ENCODE measurements at places on chromosomes 4 and X.

- no peak for DNase-seq
These were observed 121.8 kb downstream of the SPCS3 start for GRCh38 chr4:176441594-176441993.

DNA sequence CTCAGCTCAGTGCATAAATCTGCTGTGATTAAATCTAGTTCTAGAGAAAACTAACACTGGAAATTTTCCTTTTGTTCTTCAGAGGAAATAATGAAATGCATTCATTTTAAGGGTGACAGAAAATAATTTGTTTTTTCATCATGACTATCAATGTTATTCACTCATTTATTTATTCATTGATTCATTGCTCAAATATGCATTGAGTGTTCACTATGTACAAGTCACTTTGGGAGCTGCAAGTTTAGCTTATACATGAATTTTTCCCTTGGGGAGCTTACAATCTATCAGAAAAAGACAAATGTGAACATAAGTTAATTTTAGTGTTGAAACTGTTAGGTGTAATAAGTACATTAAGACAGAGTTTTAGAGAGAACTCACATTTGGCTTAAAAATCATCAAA, 897.8 kb downstream of the CENPC start:
- DNase-seq, result no peak

GRCh38 chr4:98314791-98315565, 53.8 kb downstream of the RAP1GDS1 start:
- no peak for DNase-seq

- DNase-seq, result no peak
These were observed 115.7 kb upstream of the FAT1 start for GRCh38 chr4:186839122-186840037.

DNA sequence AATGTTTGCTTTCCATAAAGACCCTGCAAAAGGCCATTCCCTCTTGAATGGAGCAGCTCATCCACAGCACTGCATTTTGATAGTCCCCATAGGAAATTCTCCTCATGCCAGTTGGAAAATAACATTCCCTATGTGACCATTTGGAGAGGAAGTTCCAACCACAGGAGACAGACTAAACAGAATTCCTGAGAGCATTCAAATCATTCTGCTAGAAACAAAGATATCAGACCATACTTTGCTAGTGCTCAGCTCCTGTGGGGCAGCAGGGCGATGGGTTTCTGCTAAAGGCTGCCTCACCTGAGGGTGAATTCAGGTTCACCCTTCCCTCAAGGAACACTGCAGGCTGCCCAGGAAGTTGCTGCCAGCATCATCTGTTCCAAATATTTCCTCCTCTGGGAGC, 58.8 kb downstream of the LNX1 start:
- DNase-seq, result no peak

DNA sequence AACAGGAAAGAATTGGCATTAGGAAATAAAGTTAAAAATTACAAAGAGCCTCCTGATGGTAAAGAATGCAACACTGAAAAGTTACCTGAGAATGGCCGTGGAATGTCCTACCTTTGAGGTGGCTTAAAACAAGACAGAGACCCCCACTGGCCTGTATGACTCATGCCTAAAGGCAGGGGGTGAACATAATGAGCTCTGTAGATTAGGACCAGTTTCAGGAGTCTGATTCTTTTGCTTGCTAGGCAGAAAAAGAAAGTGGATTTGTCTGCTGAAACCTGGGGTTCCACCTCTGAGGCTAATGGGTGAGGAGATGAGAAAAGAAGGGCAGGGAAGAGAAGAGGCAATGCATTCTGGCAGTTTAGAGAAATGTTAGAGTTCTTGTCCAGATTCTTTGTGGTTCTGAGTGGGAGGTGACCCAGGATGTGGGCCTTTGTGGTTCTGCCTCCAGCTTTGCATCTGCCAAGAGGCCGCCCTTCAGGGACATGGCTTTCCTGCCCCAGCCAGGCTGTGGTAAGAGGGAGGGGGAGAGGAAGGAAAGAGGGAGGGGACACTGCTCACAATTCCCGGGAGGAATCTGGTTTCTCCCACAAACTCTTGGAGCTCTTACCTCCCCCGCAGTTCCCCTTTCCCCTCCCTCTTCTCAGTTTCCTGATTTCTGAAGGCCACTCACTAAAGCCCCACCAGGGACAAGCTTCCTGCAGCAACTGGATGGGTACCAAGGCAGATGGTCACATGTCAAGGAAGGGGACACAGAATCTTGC, 109.6 kb downstream of the EFNB1 start:
- DNase-seq, result no peak

DNA sequence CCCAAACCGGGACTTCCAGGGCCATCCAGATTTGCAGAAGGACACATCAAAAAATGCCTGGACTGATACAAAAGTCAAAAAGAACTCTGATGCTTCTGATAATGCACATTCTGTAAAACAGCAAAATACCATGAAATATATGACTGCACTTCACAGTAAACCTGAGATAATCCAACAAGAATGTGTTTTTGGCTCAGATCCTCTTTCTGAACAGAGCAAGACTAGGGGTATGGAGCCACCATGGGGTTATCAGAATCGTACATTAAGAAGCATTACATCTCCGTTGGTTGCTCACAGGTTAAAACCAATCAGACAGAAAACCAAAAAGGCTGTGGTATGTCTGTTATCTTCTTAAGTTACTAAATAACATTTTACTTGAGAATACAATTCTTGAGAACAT, 9.2 kb downstream of the PLK4 start:
- DNase-seq, result no peak

DNA sequence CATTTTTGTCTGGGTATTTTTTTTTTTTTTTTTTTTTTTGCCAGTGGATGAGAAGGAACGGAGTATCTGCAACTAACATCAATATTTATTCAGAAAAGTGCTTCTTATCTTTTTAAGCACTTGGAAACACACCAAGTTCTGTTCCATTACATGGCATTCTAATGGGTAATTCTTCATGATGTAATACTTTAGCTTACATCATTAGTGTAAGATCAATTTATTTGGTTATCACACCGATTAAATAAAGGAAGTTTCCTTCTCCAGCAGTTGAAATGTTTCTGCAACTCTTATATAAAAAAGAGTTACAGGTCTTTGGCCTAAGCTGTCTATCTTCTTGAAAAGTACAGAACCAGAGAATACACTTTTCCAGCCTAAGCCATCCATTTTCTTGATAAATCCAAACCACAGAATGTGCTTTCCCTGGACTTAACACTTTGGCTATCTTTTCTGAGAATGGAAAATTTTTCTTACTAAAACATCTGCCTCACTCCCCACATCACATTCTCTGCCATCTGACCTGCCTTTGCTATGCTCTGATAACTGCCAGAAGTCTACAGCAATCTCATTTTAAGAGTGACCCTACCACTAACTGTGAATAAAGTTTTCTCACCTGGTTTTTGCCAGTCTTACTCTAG, 191.9 kb upstream of the MAB21L2 start:
- no peak for DNase-seq

DNA sequence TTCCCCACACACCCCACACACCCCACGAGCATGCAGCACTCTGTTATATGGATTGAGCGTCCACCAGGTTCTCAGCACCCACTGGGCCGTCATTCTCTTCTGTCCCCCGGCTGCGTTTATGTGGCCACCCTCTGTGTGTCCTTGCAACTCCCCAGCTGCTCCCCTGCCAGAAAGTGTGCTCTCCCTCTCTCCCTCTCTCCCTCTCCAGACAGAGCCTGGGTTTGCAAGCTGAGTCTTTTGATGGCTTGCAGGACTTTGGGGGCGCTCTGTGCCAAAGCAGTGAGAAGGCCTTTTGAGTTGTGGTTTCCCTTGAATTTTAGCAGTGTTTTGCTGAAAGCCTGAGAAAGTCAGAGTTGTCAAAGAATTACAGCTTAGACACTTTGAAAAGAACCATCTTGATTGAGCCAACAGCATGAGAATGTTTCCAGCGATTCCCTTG, 173.5 kb downstream of the DCLK2 start:
- DNase-seq, result no peak

DNA sequence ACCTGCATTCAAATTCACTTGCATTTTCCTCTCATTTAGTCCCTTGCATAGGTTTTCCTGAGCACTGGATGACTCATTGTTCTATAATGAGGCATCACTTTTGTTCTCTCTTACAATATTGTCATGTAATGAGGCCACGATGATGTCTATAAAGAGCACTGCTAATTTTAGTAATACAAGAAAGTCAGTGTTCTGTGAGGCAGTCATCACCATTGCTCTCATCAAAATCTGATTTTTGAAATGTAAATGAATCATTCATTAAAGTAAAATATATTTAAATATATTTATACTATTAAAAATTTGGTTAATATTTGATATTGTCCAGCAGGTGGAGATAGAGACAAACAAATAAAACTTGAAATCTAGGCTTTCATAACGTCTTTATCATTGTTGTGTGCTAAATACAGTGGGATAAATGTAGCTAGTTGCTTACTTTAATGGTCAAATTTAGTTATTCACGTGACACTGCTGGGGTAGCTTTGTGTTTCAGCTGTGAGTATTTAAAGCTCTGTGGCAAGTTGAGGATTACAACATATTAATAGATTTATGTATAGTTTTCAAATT, 15.4 kb downstream of the HMGB2 start:
- DNase-seq, result no peak

DNA sequence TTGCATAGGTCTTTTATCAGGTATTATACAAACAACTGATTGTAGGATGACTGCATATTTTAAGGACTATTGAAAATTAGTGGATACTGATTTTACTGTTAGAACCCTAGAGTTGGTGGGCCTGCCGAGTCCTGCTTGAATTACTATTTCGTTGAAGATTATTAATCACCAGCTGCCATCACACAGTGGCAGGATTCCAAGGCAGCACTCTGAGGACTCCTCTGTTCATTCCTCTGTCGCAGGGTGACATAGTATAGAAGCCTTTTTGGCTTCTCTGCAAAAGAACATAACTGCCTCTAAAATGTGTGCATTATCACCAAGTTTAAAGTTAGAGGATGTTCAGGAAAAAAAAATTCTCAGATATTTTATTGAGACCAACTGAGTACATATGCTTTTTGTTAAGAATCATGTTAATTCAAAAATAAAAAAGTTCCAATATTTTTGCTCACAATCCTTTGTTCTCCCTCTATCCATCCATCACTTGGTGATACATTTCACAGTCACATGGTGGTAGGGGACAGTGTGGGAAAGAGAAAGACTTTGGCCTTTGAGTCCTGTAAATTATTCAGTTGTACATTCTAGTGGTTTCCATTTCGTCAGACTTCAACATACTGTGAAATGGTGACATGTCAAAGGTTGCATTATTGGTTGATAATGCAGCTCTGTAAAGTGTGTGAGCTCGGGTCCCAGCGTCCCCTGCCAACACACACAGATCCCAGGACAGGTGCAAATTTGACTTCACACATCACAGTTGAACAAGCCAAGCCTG, 332.5 kb downstream of the GRID2 start:
- DNase-seq, result no peak

DNA sequence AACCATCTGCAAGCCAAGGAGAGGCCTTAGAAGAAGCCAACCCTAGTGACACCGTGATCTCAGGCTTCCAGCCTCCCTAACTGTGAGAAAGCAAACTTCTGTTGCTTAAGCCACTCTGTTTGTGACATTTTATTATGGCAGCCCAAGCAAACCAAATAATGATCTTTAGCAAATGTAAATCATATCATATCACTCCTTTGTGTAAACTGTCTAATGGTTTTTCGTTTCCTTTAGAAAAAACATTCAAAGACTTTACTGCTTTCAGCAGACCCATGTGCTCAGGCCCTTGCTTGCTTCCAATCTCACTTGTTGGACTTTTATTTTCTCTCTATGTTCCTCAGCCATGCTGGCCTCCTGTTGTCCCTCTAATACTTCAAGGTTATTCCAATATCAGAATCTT, 192.2 kb upstream of the HS3ST1 start:
- DNase-seq, result no peak

All from stimulated activated CD8-positive, alpha-beta memory T cell treated with anti-CD3 and anti-CD28 coated beads, Interleukin-4, amount 100 ng/mL, for 48 hours (primary cell).